ENCODE measurements at places on chromosomes 4 and X.

DNA sequence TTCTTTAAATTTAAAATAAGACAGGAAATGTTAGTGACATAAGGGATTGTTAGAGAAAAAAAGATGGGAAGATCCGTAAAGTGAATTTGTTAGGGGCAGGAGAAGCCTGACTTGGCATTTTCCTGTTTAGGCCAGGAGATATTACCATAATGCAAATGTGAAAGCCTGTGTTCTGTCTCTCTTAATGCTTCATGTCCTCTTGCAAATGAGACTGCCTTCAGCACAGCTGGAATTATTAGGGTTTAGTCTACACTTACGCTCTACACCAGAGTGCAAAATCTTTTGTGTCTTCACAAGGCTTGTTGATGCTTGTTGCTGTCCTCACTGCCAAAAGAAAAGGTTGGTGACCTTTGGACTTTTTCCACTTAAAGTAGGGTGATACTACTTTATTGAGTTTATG is 56.8 kb downstream of the JADE1 start:
- DNase-seq = no peak

GRCh38 chrX:136679531-136679930 is 31.6 kb downstream of the CD40LG start:
- DNase-seq = no peak

GRCh38 chr4:162645381-162645780 is 481.6 kb upstream of the FSTL5 start:
- DNase-seq = no peak

GRCh38 chr4:57442241-57442640 is 332.1 kb upstream of the IGFBP7 start:
- DNase-seq = no peak

- DNase-seq = no peak
These were observed 51.0 kb upstream of the MTM1 start for GRCh38 chrX:150517303-150517910.

GRCh38 chrX:31199840-31200114 is 127.9 kb upstream of the FTHL17 start:
- DNase-seq = no peak

- no peak for DNase-seq
These were observed 127.9 kb downstream of the CHRDL1 start for GRCh38 chrX:110667706-110668105.

- DNase-seq = no peak
These were observed 314.2 kb downstream of the RAB28 start for GRCh38 chr4:13169731-13170525.

- DNase-seq = no peak
These were observed 162.7 kb upstream of the CPXCR1 start for GRCh38 chrX:88584283-88584682.

DNA sequence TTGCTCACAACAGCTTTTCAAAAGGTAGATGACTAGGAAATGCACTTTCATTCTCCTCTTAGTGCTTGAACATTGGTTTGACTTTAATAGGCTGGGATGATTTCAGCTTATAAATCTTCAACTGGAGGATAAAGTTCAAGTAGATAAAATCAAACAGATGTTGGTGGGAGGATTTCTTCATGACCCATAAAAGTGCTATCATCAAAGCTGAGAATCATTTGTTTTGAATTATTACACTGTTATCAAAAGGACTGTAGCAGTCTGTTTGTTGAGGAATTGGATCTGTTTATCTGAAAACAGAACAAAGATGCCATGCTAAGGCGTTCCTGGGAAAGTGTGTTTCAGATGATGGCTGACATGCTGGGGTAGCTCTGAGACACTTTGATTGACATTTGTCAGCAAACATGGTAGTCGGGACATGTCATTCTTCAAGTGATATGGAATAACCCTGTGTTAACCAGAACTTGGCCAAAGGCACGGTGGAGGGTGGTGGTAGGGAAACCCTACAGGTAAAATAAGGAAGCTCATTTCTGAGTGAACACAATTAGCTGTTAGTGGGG is 304.0 kb upstream of the PITX2 start:
- no peak for DNase-seq

GRCh38 chr4:147655639-147656038 is 28.3 kb downstream of the PRMT9 start:
- no peak for DNase-seq

DNA sequence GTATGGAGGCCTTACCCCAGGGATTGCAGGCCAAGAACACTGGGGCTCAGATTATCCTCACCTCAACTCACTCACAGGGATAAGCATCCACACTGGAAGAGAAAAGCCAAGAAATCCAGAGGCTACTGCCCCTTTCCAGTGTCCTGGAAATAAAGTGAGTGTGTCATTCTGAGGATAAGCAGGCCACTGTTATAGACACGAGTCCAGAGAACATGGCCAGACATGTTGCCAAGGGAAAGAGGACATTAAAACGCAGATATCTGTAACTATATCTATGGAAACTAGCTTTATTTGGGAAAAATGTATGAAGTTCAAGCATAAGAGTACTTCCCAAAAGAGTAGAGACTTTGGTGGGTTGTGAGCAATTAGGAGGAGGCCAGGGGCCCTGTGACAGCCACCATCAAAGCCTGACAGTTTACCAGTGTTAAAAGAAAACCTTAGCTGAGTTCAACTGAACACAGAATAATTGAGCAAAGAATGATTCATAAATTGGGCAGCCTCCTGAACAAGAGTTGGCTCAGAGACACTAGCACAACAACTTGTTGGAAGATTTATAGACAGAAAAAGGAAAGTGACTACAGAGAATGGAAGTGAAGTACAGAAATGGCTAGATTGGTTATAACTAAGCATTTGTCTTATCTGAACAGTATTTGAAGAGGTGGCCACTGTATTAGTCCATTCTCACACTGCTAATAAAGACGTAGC is 1222.2 kb downstream of the STIM2 start:
- no peak for DNase-seq

- DNase-seq = no peak
These were observed 60.6 kb downstream of the GABRA2 start for GRCh38 chr4:46329118-46329976.

GRCh38 chr4:105430811-105431210 is 43.1 kb downstream of the PPA2 start:
- DNase-seq = no peak

GRCh38 chr4:108849611-108850168 is 86.8 kb upstream of the ETNPPL start:
- no peak for DNase-seq

GRCh38 chrX:55026840-55027239 is 3.9 kb downstream of the ALAS2 start:
- no peak for DNase-seq

- no peak for DNase-seq
These were observed 18.8 kb downstream of the PPP2R2C start for GRCh38 chr4:6453688-6453990.

DNA sequence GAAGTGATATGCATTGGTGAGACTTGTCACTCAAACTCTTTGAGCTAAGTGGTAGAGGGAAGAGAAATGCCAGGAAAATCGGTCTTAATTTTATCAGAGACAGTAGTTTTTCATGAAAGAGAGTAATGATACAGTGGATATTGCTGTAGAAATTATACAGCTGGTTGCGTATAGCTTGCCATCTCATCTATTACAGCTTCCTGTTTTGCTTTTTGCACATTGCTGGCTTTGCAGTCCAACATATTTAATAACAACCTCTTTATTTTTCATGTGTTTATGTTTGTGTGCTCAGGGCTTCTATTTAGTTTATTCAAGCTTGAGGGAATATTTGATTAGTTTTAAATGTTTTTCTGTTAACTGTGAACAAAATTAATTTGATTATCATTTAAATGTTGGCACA is 11.5 kb downstream of the SMAD1 start:
- no peak for DNase-seq

DNA sequence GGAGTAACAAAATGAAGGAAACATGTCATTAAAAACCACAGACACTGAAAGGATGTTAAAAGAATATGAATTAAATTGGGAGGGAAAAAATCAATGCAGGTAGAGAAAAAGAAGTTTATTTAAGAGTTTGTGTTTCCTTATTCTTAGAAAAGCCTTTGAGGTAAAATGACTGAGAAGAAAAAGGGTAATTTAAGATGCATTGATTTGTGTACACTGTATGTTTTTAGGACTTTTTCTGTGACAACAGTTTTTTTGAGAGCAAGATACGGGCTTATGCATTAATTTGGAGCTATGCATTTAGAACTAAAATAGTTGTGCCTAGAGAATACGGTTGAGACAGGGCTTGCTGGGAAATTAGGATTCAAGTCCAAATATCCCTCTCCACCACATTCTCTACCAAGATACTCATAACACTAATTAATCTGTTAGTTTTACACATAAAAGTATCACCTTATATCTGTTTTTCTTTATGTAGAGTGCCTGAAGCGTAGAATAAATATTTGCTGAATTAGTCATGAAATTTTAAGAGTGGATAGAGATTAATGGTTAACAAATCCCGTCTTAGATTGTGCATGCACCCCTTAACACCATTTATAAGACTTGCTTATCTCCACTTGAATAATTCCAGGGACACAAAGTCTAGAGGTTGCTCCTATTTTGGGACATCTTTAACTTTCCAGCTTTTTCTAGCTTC is 232.5 kb downstream of the PCDH7 start:
- no peak for DNase-seq

GRCh38 chrX:80513625-80514024 is 93.4 kb downstream of the TENT5D start:
- DNase-seq = no peak

GRCh38 chr4:41012293-41012692 is 202.0 kb downstream of the APBB2 start:
- no peak for DNase-seq

DNA sequence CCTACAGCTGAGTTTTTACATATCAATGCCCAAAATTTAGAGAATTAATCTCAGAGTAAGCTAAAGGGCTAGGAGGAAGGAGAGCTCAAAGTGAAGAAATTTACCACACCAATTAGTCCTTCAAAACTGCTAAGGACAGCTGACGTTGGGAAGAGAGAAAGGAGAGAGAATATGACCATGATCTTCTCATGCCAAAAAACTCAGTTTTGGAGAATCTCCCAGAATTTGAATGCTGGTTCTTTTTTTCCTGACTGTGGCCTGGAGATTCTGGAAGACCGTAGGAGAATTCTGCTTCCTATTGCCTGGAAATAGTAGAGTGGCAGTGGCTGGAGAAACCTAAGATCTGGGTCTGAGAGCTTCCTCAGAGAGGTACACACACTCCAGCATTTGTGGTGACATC is 834.4 kb upstream of the SLIT2 start:
- DNase-seq = no peak

GRCh38 chr4:176645246-176645960 is 147.3 kb downstream of the VEGFC start:
- DNase-seq = no peak

DNA sequence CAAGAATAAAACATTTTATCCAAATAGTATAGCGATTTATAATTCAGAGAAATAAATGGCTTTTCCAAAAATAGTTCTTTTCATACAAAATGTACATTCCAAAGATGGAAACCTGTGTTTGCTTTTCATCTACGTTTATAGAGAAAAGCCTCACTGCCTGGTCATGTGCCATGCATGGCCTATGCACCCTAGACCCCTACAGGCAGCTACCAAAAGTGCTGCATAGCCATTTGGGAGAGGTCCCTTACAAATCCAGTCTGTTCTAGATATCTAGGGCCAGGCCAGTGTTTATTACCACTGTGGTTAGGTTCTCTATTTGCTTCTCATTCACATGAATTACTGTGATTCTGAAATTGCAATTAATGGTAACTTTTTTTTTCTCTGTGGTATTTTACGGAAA is 17.2 kb downstream of the HMGB2 start:
- DNase-seq = no peak

DNA sequence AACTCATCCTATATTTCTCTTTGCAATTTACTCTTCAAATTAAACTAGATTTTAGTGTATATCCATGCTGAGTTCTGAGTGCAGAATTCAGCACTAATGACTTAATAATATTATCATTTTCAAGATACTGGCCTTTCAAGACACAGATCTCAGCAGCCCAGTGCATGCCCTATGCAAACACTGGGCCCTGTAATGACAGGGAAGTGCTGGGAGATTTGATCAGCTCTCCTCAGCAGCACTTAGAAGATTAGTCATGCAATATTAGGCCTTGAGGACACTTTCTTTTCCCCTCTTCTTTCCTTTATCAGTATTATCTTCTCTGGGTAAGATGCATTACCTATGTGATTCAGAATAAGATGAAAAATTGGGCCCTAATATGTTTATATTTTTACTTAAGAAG is 207.1 kb downstream of the PPP3CA start:
- no peak for DNase-seq

GRCh38 chrX:150034788-150035187 is 96.5 kb upstream of the EOLA2 start:
- DNase-seq = no peak

DNA sequence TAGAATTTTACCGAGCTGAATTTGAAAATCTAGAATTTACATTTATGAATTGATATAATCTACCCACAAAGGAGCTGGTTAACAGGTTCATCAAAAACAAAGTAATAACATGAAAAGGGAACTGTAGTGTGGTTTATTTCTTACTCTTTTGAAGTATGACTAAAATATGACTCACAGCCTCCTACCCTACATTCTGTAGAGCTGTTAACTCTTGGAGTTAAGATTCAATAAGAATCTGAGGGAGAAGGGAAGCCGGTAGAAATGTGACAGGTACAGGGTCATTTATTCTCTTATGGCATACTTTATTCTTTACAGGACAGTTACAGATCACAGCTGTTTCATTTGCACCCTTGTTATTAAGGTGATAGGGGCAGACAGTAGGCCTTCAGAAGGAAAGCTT is 132.2 kb upstream of the FAM47B start:
- no peak for DNase-seq

- no peak for DNase-seq
These were observed 52.4 kb upstream of the MMAA start for GRCh38 chr4:145566768-145567167.

GRCh38 chr4:60605646-60606354 is 594.3 kb upstream of the ADGRL3 start:
- no peak for DNase-seq

DNA sequence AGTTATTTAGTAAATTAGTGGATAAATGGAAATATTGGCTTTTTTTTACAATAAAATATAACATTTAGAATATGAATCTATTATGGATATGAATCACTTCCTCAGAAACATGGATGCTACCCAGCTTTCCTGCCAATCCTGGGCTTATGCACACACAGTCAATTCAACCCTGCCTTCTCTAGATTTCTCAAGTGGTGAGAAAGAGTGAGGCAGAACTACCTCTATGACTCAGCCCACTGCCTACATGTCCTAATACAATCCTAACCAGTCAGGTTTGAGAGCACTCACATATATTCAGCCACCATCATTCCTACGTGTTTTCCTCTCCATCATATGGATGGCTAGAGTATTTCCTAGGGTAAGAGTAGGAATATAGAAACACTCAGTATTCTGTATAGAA is 91.1 kb upstream of the ANKRD50 start:
- DNase-seq = no peak

DNA sequence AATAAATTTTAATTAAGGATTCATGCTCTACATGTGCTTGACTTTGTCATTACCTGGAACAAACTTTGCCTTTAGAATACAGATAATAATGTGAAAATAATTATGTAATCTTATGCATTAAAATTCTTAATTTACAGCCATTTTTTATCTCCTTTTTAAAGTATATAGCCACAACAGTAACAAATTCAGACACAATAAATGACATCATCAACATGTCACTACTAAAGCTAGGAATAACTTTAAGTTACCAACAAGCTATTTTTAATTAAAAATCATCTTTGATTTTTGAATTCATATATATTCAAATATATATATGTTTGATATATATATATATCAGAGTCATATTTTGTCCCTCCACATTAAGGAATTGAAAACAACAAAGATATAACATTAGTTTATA is 107.7 kb downstream of the MAD2L1 start:
- no peak for DNase-seq
